ENCODE measurements at places on chromosomes 13 and 19. TPM values are rescaled to one million over a fixed set of nuclear protein-coding genes. Genes with fewer than 3 reads are reported as not detected.

The XPO4 gene
- 9.5 TPM for total RNA-seq

The CYP4F2 gene
- total RNA-seq, result 748 TPM

The ZNF442 gene
- 0.70 TPM for total RNA-seq

The FFAR3 gene
- not detected for total RNA-seq

The CYP2A7 gene
- total RNA-seq, result not detected

DNA sequence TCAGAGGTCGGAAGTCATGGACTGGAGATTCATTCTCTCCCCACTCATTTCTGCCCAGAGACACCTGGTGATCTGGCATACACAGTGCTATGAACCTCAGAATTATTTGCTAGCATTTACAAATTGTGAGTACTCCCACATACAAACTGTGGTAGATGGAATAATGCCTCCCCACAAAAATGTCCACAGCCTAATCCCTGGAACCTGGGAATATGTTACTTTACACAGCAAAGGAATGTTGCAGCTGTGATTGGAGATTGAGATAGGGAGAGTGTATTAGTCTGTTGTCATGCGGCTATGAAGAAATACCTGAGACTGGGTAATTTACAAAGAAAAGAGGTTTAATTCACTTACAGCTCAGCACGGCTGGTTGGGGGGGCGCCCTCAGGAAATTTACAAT, 3.1 kb upstream of the UQCRFS1 start:
- DNase-seq, result no peak

DNA sequence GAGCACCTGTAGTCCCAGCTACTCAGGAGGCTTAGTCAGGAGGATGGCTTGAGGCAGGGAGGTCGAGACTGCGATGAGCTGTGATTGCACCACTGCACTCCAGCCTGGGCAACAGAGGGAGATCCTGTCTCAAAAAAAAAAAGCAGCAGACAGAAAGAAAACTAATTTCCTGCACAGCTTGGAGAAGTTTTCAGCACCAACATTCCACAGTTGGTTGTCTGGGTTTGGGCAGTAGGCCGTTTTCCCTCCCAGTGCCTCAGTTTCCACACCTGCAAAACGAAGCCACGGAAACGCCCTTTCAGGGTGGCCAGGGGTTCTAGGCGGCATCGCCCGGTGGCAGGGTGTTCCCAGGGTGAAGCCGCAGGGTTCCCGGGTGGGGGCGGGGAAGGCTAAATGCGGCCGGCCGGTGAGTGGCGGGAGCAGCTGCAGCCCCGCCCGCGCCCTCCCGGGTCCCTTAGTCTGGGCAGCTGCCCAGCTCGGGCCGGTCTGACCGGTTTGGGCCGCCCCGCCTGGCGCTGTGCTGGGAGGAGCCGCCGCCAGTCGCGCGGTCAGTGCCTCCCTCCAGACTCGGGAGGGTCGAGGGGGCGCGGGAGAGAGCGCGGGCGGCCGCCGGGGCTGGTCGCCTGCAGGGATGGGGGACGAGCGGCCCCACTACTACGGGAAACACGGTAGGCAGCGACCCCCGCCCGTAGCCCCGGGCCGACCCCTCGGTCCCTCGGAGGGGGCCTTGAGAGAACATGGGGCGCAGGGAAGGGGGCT, at the start of gene SLC44A2:
Gene SLC44A2 (plus strand): TSS at position 551 of the 759 bp plus-strand sequence. CDS start 81 bp downstream, at position 632.
- no peak for DNase-seq

DNA sequence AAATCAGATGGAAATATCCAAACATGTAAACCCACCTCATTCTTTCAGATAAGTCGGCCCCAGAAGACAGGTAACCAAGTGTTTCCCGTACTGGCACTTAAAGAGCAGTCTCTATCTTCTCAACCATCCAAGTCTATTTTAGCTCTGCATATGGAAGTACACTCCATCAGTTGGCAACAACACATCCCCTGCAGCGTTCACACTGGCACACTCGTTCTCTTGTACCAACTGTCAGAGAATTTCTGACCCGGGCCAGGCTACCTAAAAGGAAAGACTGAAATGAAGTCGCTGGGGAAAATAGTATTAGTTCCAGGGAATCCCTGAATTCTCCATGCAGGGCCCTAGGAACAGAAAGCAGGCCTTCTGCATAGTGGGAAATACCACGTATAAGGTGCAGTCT, 109.3 kb downstream of the RXFP2 start:
- no peak for DNase-seq

GRCh38 chr13:107864543-107865317, 350.6 kb downstream of the LIG4 start:
- DNase-seq, result no peak

DNA sequence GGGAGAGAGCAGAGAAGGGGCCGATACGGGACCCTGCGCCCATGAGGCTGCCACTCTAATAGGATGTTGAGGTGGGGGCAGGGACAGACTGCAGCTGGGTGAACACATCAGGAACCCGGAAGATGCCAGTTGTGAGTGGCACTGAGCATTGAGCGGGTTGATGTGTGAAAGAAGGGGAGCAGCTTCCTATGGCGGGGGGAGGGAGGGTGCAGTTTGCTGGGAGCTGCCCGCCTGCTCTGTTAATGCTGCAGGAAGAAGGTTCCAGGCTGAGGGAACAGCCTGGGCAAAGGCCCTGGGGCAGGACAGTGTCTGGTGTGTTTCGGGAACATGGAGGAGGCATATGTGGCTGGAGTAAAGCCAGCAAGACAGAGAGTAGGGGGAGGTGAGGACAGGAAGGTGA, 29.8 kb downstream of the DNM2 start:
- DNase-seq, result peak; percentile 65

DNA sequence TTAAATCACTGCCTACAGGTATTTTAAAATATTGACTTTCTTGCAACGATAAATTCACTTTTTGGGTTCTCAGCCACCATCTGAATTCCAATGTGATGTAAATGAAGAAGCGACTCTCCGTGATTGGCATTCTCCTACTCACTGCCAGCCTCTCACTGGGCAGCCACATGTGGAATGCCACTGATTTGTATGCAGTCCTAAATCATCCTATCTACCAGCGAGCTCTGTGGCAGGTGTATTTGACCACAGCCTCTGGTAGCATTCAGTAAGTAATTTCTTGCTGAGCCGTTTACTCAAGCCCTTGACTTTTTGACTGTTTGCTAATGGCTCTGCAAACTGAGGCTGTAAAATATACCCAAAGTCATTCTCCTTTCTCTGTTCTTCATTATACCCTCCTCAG, 559.0 kb upstream of the SLC10A2 start:
- no peak for DNase-seq

DNA sequence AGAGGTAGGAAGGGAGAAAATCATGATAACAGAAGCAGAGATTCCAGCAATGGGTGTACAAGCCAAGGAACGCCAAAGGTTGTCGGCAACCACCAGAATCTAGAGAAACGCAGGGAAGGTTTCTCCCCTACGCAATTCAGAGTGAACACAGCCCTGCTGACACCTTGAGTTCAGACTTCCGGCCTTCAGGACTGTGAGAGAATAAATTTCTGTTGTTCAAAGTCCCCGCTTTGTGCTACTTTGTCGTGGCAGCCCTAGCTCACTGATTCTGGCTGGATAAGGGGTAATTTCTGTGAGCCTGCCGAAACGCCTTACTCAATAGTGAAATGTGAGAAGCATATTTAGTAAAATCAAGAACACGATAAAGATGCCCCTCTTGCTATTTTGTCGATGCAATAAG, 5.3 kb upstream of the CLEC4G start:
- DNase-seq, result no peak

DNA sequence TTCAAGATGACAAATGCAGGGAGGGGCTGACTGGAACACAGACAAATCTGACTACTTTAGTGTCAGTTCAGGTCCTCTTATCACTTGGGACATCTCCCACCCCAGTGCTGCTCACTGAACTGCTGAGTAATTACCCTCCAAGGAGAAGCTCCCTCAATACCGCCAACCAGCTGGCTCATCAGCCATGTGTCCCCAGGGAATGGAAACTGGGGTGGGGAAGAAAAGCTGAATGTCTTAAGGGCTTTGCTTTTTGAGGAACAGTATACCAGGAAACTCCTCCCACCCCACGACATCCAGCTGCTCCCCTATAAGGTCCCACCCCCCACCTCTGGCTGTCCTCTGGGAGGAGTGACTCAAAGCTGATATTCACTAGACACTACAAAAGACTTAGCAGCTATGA, 2.0 kb downstream of the ZNF823 start:
- peak; percentile 50 for DNase-seq
